ENCODE measurements at places on chromosomes 11 and 22.

GRCh38 chr11:120932305-120932915 lies 91.5 kb upstream of the TBCEL start:
- no peaks in the 10 kb centered on the region for H3K36me3 ChIP-seq
- DNase-seq, result no peak
- no peak overlapping the region for H3K4me3 ChIP-seq
- H3K4me1 ChIP-seq, result no peaks in the 10 kb centered on the region
- no peaks in the 10 kb centered on the region for H3K27me3 ChIP-seq
- H3K27ac ChIP-seq, result no peak overlapping the region

DNA sequence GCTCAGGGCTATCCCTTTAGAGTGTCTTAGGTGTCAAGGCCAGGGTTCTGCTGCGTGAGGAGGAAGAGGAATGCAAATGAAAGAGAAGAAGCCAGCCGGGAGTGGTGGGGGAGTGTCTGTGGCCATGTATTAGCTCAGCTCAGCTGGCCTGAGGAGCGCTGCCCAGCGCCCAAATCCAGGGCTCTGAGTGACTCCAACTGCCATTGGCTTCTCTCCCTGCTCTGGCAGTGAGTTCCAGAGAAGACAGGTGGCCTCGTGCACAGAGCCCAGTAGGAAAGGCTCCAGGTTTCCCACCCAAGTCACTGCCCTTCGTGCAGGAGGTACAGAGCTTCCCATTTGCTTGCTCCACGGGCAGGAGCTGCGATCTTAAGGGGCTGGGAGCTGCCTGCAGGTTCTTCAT lies 302.0 kb downstream of the KIRREL3 start:
- no peak overlapping the region for H3K27ac ChIP-seq
- no peak for DNase-seq
- H3K4me1 ChIP-seq, result no peaks in the 10 kb centered on the region
- no peaks in the 10 kb centered on the region for H3K36me3 ChIP-seq
- no peaks in the 10 kb centered on the region for H3K27me3 ChIP-seq

GRCh38 chr11:116215471-116216113 lies 557.2 kb downstream of the BUD13 start:
- H3K27me3 ChIP-seq, result no peaks in the 10 kb centered on the region
- H3K4me1 ChIP-seq, result no peaks in the 10 kb centered on the region
- no peak for DNase-seq
- no peaks in the 10 kb centered on the region for H3K36me3 ChIP-seq
- H3K27ac ChIP-seq, result no peak overlapping the region

- H3K36me3 ChIP-seq, result no peaks in the 10 kb centered on the region
- H3K27ac ChIP-seq, result no peak overlapping the region
- no peak overlapping the region for H3K4me3 ChIP-seq
These were observed 147.5 kb upstream of the B3GAT1 start for GRCh38 chr11:134559602-134559962.

DNA sequence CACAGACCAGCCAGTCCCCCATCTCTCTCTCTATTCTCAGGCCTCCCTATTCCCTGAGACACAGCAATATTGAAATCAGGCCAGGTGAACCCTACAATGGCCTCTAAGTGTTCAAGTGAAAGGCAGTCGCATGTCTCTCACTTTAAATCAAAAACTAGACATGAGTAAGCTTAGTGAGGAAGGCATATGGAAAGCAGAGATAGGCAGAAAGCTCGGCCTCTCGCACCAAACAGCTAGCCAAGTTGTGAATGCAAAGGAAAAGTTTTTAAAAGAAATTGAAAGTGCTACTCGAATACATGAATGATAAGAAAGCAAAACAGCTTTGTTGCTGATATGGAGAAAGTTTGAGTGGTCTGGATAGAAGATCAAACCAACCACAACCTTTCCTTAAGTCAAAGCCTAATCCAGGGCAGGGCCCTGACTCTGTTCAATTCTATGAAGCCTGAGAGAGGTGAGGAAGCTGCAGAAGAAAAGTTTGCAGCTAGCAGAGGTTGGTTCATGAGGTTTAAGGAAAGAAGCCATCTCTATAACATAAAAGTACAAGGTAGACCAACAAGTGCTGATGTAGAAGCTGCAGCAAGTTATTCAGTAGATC lies 19.8 kb upstream of the MPZL2 start:
- no peak overlapping the region for H3K4me3 ChIP-seq
- peak overlapping the region; percentile 25 for H3K27ac ChIP-seq
- H3K36me3 ChIP-seq, result no peaks in the 10 kb centered on the region
- H3K4me1 ChIP-seq, result no peaks in the 10 kb centered on the region
- H3K27me3 ChIP-seq, result no peaks in the 10 kb centered on the region
- DNase-seq, result peak; percentile 20

GRCh38 chr11:109911488-109911887 lies 181.7 kb upstream of the ZC3H12C start:
- no peaks in the 10 kb centered on the region for H3K36me3 ChIP-seq
- no peak for DNase-seq
- no peak overlapping the region for H3K27ac ChIP-seq
- no peak overlapping the region for H3K4me3 ChIP-seq

DNA sequence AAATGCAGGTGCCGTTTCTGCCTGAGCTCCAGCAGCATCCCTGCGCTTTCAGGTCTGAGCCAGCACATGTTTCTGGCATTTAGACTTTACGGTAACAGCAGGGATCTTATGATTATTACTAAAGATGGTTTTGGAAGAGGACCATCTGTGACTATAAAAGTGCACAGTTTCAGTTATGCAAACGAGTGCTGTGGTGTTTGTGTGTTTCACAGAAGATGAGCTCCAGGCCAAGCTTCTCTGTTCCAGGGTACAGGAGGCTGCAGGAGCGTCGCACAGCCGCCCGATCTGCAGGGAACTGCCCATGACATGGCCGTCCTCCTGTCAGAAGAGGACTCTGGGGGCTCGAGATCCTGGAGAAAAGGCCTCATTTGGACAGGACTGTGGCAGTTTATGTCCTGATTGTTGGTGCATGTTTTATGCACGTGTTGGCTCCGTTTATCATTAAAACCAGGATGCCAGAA lies 297.3 kb downstream of the TBC1D22A start:
- H3K36me3 ChIP-seq, result no peaks in the 10 kb centered on the region
- no peaks in the 10 kb centered on the region for H3K27me3 ChIP-seq
- H3K4me1 ChIP-seq, result no peaks in the 10 kb centered on the region
- no peak overlapping the region for H3K27ac ChIP-seq
- DNase-seq, result no peak

- H3K4me3 ChIP-seq, result no peak overlapping the region
- no peaks in the 10 kb centered on the region for H3K4me1 ChIP-seq
- H3K27ac ChIP-seq, result no peak overlapping the region
- no peaks in the 10 kb centered on the region for H3K27me3 ChIP-seq
- peak; percentile 2 for DNase-seq
These were observed 28.9 kb downstream of the THOC5 start for GRCh38 chr22:29524442-29525191.

DNA sequence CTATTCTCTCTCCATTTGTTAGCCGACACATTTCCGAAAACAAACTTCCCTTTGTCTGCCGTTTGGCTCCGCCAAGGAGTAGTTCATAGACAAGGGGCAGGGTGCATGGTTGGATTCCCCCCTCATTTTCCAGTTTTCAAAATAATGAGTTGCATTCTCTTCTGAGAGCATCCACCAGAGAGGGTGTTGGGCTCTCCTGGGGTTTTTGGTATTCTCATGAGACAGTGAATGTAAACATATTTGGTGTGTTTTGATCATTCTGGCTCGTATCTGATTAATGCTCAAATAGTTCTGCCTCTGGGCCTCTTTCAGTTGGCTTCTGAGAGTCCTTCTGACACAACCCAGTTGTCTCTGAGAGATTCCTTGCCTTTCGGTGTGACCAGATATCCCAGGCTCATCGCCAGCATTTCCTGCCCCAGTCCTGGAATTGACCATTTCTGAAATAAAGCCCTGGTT lies 21.7 kb downstream of the GRAMD4 start:
- H3K27ac ChIP-seq, result no peak overlapping the region
- no peak for DNase-seq
- H3K36me3 ChIP-seq, result no peaks in the 10 kb centered on the region
- no peak overlapping the region for H3K4me3 ChIP-seq
- H3K4me1 ChIP-seq, result no peaks in the 10 kb centered on the region

- no peak for DNase-seq
- H3K27me3 ChIP-seq, result no peaks in the 10 kb centered on the region
- no peaks in the 10 kb centered on the region for H3K4me1 ChIP-seq
- no peak overlapping the region for H3K4me3 ChIP-seq
- no peaks in the 10 kb centered on the region for H3K36me3 ChIP-seq
These were observed 27.9 kb downstream of the GUCY1A2 start for GRCh38 chr11:106990331-106990730.

GRCh38 chr11:97979741-97980140 lies 1041.0 kb upstream of the CNTN5 start:
- H3K27ac ChIP-seq, result no peak overlapping the region
- H3K36me3 ChIP-seq, result no peaks in the 10 kb centered on the region
- H3K4me1 ChIP-seq, result no peaks in the 10 kb centered on the region
- no peak for DNase-seq
- no peak overlapping the region for H3K4me3 ChIP-seq

GRCh38 chr22:49604732-49605302 lies 222.9 kb downstream of the BRD1 start:
- no peak overlapping the region for H3K4me3 ChIP-seq
- no peaks in the 10 kb centered on the region for H3K27me3 ChIP-seq
- no peaks in the 10 kb centered on the region for H3K4me1 ChIP-seq
- no peaks in the 10 kb centered on the region for H3K36me3 ChIP-seq
- H3K27ac ChIP-seq, result no peak overlapping the region

DNA sequence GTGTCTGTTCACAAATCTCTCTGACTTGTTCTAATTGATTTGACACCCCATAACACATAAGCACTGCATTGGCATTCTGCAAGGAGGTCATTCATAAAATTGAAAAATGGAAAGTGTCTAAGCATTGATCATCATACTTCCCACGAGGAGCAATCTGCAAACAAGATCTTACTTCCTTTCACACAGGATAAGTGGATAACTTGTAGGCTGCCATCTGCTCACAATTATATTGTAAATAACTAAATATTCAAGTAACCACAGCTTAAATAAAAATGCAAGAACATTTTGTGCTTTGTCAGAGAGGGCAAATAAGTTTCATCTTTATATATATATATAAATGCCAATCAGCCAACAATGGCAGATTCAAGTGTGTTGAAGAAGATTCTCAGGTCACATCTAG lies 264.8 kb upstream of the ZC3H12C start:
- no peak overlapping the region for H3K4me3 ChIP-seq
- H3K27ac ChIP-seq, result no peak overlapping the region
- H3K27me3 ChIP-seq, result no peaks in the 10 kb centered on the region
- H3K36me3 ChIP-seq, result no peaks in the 10 kb centered on the region

- H3K4me1 ChIP-seq, result no peaks in the 10 kb centered on the region
- no peak overlapping the region for H3K4me3 ChIP-seq
- no peaks in the 10 kb centered on the region for H3K27me3 ChIP-seq
- no peak overlapping the region for H3K27ac ChIP-seq
- DNase-seq, result no peak
These were observed 32.8 kb downstream of the CADM1 start for GRCh38 chr11:115471367-115471766.

DNA sequence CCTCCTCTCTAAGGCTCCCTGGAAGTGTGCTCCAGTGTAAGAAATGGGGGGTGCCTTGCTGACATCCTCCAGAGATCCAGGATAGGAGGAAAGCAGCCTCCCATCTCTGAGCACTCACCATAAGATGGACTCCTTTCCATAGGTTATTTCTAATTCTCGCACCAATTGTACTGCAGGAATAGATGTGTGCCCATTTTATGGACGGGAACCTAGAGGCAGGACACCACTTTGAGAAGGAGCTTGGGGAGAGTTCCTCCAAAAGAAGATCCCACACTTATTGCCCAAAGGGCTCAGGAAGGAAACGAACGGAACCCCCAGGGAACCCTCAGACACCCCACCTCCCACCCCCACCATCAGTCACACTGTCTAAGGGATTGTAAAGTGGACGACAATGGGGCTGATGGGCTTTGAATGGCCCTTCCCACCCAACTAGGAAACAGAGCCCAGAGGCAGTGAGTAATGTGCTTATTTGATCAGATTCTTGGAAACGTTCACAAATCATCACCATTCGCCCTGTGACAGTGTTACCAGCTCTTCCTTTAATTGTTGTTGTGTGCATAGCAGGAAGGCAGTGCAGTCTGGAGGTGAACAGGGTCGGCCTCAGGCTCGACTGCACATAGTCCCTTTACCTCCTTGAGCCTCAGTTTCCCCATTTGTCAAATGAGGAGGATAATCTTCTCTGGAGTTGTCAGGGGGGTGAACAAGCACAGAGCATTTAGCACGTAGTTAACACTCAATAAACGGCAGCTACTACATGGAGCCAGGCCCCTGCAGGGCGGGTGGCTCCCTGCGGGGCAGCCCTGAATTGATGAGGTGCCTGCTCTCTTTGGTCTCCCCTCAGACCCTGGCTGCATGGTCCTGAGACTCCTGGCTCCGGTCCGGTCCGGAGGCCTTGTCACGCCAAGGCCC lies 8.4 kb upstream of the MN1 start:
- H3K36me3 ChIP-seq, result no peaks in the 10 kb centered on the region
- no peak for DNase-seq
- peaks cover under 1% of the 10 kb centered on the region for H3K4me1 ChIP-seq
- H3K27me3 ChIP-seq, result no peaks in the 10 kb centered on the region
- no peak overlapping the region for H3K27ac ChIP-seq
